ENCODE measurements at places on chromosomes 13 and 19. TPM values are rescaled to one million over a fixed set of nuclear protein-coding genes. Genes with fewer than 3 reads are reported as not detected.

GRCh38 chr19:50836543-50837195, 3.3 kb upstream of the KLK15 start:
- DNase-seq = no peak

- no peak for DNase-seq
Measured at GRCh38 chr19:4516939-4517300, 1.4 kb downstream of the PLIN4 start.

BCAM gene
- total RNA-seq = 120 TPM

- DNase-seq = peak; percentile 27
Measured at GRCh38 chr19:7213628-7214323, 80.4 kb downstream of the INSR start.

MBD3L3 gene
- not detected for total RNA-seq

DNA sequence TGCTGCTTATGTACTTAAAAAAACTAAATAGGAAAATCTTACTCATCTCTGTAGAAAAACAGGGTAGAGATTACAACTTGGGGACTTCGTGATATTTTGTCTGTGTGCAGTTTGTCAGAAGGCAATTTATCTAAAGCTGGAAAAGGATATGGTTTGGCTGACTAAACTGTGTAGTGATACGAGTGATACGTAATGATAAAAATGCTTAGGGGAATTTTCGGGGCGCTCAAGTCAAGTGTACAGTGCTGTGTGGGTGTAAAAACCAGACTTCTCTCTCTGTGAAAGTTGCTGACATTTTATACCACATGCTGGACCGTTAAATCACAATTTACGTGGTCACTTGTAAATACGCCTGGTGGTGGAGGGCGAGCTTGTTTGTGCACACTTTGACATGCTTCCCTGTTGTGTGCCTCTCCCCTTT, 221.7 kb downstream of the KCNRG start:
- DNase-seq = no peak

ZNF587 gene
- 23.8 TPM for total RNA-seq

- no peak for DNase-seq
Measured at GRCh38 chr13:111627596-111627995, 307.2 kb downstream of the TEX29 start.

- no peak for DNase-seq
Measured at GRCh38 chr19:4988770-4989251, 19.9 kb downstream of the KDM4B start.

IGFL3 gene
- total RNA-seq = 62.8 TPM

FREM2 gene
- 0.16 TPM for total RNA-seq

ODAD3 gene
- 0.29 TPM for total RNA-seq

- DNase-seq = peak; percentile 26
Measured at GRCh38 chr13:87274209-87274819, 396.9 kb upstream of the SLITRK5 start.

GRCh38 chr13:23433171-23434153, at the start of gene SACS:
Gene SACS (minus strand): TSS chr13:23433702. CDS start chr13:23411239, 22,463 bp downstream.
- DNase-seq = peak; percentile 31

- peak; percentile 55 for DNase-seq
Measured at GRCh38 chr19:2495130-2495641, 19.3 kb downstream of the GADD45B start.

DNA sequence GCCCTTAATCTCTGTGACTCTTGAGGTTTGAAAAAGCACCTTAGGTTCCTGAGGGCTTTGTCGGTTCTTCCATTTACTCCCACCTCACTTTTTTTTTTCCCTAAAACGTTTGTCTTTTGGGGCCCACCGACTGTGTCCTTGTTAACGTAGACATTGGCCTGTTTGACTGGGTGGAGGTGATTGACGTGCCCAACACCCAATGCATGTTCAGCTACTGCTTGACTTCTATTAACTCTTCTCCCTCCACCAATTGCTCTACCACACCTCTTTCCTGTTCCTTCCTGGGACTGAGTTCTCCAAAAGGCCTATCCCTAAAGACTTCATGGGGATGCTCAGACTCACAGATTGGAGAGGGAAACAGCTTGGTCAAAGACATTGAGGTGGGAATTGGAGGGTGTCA, 17.3 kb downstream of the CKM start:
- no peak for DNase-seq

- peak; percentile 67 for DNase-seq
Measured at GRCh38 chr19:10135551-10136334, 16.0 kb upstream of the EIF3G start.

Measured in mammary epithelial cell (primary cell).